Stimulated activated CD4-positive, alpha-beta T cell treated with anti-CD3 and anti-CD28 coated beads, Interleukin-12 subunit alpha, Interleukin-12 subunit beta, amount 100 ng/mL, for 24 hours (primary cell): ENCODE measurements at places on chromosomes 4 and X.

GRCh38 chr4:6110681-6111353 is 89.5 kb downstream of the JAKMIP1 start:
- no peak for DNase-seq

DNA sequence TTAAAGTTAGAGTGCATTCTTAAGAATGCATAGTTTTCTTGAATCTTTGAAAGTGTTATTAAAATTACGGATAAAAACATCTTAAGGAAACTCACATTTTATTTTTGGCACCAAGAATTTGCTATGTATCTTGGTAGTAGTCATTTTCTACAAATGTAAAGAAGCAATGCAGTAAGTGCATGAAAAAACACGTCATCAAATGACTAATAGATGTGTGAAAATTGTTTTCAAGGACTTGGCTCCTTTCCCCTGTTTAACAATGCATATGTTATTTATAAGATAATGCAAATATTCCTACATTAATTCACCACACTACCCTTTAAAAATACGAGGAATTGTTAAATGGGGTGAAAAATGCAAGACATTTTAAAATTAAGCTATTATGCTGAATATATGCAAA is 461.2 kb upstream of the PCDH7 start:
- no peak for DNase-seq

GRCh38 chr4:180356766-180357165 is 1886.4 kb upstream of the TENM3 start:
- no peak for DNase-seq

DNA sequence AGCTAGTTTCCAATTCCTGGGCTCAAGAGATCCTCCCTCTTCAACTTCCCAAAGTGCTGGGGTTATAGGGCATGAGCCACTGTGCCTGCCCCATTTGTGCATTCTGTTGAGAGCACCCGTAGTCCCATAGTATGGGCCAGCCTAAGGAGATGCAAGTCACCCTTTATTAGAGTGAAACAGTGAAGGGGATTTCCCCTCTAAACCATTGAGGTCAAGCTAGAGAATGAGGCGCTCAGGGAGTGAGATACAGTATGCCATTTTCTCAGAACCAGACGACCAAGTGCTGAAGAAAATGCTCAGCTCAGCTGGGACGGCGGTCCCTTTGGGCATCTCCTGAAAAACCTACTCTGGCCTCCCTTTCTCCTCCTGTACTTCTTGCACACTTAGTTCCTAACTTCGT is 18.7 kb downstream of the RNF4 start:
- DNase-seq, result no peak

GRCh38 chr4:81754169-81754568 is 282.5 kb upstream of the RASGEF1B start:
- no peak for DNase-seq

DNA sequence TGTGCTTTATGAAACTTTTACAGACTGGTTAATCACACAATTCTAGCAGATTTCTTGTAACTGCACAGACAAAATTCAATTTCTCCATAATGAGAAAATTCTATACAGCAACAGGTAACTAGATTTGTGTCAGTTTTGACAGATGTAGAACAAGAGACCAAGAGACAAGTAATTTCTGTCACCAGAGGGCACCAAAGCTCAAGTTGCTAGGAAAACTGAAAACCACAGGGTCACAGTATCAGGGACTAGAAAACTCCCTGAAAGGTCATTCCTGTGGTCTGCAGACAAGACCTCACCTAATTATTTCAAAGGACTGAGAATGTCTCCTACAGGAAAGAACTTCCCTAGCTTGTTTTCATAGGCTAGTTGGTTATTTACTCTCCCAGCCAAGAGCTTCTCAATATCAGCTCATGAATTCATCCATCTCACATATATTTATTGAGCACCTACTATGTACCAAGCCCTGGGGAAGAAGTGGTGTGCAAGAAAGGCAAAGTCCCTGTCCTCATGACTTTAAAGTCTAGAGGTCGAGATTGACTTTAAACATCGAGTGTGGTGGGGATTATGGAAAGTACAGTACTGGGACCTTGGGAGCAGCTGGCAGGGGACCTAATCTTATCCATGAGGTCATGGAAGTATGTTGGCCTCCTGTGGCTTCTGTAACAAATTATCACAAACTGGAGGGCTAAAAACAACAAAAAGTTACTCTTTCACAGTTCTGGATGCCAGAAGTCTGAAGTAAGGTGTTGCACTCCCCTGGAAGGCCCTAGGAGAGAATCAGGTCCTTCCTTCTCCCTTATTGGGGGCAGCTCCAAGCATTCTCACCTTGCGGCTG is 47.8 kb upstream of the SETD7 start:
- no peak for DNase-seq

DNA sequence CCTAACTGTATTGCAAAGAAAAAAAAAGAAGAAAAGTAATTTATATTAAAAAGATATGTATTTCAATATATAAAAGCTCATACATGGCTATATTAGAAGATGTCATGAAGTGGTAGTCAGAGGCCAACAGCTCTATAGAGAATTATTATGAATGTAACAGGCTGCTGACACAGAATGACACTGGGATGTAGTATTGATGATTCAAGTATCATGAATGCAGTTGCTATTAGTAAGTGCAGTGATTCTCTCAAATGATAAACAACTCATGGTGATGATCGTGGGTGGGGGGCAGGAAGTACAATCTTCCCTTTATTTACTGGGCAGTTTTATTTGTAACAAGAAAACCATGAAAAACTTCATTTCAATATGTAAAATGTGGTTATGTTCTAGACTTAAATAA is 124.6 kb downstream of the COL4A6 start:
- DNase-seq, result no peak

- DNase-seq, result no peak
Measured at GRCh38 chrX:98459669-98460068, 1576.0 kb downstream of the RPA4 start.

- DNase-seq, result no peak
Measured at GRCh38 chrX:38311743-38312142, 15.6 kb downstream of the RPGR start.

- no peak for DNase-seq
Measured at GRCh38 chrX:96102997-96103396, 581.6 kb upstream of the DIAPH2 start.

DNA sequence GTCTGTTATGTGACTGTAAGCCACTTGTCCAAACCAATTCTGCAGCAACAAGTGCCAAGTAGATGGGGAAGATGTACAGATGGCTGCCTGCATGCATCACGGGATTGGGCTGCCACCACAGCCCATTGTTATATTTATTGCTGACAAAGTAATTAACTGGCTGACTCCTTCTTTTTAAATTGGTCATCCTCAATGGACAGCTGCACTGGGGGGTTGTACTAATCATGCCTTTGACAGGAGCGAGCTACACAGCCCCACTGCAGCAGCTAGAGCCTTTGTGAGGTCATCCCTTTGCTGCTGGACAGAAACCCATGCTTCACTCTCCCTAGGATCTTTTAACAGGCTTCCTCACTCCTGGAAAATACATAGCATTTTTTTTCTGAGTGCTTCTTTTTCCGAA is 146.7 kb upstream of the CXXC4 start:
- no peak for DNase-seq

DNA sequence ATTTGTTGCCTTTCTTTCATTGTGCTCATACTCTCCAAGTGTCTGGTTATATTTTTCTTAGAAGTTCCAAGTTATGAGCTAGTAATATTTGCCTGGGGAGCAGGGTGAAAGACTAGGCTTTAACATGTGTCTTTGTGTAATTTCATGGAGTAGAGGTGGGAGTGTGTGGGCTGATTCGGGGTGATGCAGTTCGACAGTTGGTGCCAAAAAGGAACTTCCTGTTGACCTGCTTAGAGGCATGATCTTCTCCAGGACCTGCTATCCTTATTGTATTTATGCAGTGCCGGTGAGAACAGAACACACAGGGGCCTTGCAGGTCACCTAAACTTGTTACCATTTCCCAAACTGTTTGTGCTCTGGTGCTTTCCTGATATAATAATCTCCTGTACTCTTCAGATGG is 21.2 kb downstream of the USP53 start:
- no peak for DNase-seq

DNA sequence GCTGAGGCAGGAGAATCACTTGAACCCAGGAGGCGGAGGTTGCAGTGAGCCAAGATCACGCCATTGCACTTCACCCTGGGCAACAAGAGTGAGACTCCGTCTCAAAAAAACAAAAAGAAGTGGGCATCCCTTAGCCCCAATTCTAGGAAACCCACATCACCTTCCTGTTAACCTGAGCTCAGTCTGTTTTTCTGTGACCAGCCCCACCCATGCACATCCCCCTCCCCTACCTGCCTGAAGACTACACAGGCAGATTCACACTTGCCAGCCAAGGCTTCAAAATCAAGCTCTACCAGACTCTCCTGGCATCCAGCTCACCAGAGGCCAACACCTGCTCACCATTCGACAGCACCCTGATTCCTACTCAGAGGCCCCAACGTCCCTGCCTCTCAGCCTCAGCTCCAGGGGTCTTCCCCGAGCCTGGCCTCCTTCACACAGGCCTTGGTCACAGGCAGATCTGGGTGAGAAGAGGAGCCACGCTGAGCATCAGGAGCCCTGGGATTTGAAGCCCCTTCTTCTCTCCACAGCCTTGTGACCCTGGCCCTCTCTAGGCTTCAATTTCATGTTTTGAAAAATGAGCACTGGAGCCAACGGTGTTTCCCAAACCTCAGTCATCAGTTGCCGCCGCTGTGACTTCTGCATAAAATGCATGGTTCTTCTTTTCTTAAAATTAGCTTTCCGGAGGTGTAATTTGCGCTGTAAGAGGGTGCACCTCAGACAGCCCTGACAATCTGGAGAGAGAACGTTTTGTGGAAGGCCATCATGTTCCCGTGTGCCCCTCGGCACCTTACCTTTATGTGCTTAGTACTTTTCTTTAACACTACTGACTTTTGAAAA is 47.3 kb downstream of the JAKMIP1 start:
- no peak for DNase-seq

GRCh38 chr4:175656649-175657048 is 155.4 kb downstream of the GPM6A start:
- DNase-seq, result no peak

DNA sequence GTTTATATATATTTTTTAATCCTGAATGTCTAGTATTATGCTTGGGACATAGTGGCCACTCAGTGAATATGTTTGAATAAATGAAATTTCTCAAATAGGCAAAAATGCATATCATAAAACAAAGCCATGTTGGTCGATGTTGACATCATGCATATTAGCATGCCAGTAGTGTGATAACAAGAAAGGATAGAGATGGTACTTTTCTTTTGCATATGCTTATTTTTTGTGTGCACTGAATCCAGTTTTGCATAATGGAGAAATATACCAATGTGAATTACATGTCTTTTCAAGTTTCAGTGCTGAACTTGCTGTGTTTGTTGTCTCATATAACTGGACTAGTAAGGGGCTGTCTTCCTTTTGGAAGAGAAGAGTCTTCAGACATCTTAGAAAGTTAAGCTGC is 7.5 kb downstream of the CPE start:
- no peak for DNase-seq

GRCh38 chr4:37245391-37245954 is 930 bp downstream of the NWD2 start:
- no peak for DNase-seq

DNA sequence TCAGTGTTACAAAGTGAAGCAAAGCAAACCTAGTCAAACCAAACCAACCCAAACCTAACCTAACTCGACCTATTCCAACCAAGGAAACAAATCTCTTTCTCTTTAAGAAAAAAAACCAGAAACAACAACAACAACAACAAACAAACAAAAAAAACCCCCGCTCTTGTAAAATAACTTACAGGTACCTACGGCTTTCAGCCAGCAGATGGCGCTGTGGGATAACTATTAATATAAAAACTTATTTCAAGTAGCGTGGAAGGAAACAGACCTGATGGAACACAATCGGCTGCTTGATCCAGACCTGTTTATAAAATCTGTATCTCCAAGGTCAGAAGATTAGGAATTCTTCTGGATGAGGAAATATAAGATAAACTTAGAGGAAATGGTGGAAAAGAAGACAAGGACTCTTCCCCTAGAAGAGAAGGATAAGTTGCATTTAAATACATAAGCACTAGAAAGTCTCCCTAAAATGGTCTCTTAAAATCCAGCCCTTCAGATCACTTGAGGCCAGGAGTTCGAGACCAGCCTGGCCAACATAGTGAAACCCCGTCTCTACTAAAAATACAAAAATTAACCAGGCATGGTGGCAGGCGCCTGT is 34.4 kb upstream of the CDKL5 start:
- DNase-seq, result peak; percentile 12

- DNase-seq, result no peak
Measured at GRCh38 chrX:119235051-119235511, 1.0 kb upstream of the PGRMC1 start.

DNA sequence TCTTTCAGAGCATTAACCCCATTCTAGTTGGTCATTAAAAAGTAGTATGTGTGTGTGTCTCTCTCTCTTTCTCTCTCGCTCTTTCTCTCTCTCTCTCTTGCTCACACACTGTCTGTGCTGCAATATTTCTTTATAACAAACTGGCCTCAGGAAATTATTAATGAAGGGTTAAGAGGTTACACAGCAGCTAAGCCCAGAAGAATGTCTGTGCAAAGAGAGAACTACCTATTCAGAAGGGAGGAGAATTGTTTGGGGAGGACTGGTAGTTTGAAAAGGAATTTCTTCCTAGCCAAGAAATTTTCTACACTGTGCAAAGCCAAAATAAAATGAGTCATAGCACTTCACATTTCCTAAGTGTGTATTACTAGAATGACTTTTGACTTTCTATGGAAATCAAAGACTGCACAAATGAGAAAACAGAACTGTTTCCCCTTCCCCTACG is 22.2 kb downstream of the PDGFC start:
- no peak for DNase-seq

DNA sequence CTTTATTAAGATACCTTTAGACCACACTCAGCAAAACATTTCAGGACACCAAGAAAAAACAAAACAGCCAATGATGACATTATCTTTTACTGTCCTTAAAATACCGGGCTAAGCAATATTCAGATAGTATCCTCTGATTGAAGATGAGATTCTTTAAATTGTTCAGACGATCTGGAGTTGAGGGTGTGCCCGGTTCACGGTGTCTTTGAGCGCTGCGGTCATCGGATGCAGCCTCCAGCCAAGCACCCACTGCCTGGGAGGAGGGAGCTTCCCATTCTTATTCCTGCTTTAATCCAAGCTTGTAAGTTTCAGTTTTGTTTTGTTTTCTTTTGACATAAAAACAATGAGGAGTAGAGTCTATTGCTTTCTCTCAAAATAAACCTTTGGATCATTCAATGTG is 14.1 kb downstream of the FAM149A start:
- no peak for DNase-seq

GRCh38 chrX:10156199-10157031 is at the start of gene CLCN4:
TSS of gene CLCN4 (plus strand) at chrX:10156975. CDS start at chrX:10185033, 28,058 bp downstream.
- DNase-seq, result no peak

DNA sequence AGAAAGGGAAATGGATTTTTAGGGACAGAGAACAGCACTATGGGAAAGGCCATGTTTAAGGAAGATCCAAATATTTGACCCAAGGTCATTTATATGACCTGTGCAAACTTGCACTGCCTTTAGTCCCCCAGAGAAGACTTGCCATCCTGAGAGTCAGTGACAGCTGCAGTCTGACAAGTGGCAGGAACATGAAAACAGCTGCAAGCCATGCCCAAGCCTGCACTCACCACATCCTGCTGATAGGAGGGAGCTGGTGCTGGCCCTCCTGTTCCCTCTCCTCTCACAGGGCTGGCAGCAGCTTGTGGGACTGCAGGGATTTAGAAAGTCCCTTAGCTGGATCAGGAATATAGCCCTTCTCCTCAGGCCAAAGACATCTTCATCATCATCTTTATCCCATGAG is 187.7 kb downstream of the RAP1GDS1 start:
- no peak for DNase-seq
